Substantia nigra (tissue), 51 donors: ENCODE measurements at places on chromosomes 6 and 20.

DNA sequence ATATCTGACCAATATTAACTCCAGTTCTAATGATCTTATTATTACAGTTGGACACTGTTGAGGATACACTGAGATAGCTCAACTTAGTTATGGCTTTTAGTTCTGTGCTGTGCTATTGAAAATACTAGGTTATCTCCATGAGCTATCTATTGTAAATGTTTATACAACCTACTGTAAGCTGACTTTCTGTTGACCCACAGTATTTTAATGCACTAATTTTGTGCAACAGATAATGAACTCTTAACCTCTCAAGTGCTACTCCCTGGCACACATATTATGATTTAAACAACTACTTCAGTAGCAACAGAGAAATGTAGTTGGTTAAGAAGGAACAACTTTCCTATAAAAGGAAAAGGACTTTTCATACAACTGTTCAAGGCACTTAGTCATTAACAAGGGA, 5.2 kb upstream of the MMS22L start:
- DNase-seq: no peak

DNA sequence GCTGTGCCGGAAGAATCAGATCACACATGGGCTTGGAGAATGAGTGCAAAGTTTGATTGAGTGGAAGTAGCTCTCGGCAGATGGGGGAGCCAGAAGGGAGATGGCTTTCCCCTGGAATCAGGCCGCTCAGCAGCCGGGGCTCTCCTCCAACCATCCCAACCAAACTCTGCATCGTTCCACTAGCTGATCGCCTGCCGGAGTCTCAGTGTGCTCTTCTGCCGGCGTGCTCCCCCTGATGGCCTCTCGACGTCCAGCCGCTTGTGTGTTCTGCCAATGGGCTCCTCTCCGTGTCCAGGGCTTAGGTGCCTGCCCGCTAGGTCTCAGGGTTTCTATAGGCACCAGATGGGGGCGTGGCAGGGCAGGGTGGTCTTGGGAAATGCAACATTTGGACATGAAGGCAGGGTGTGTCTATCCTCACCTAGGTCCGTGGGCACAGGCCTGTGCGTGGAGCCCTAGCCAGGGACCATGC, 4.9 kb upstream of the BIRC7 start:
- DNase-seq: peak; percentile 17

DNA sequence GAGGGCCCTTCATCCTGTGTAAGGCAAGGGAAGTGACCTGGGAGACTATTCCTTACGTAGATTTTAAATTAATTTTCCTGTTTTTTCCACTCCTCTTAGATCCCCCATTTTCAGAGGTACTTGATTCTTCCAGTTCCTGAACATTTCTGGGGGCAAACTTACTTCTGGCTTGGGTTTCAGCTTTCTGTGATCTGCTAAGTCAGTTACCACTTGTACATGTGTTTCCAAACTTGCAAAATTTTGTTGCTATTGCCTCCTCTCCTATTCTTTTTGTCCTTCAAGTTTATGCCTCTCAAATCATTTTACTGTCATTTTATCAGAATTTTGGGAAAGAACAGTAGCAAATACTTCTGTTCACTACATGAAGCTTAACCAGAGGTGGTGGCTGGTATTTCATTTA, 81.2 kb downstream of the QRSL1 start:
- DNase-seq: no peak

- no peak for DNase-seq
Measured at GRCh38 chr20:3068075-3068474, 3.3 kb upstream of the OXT start.

- no peak for DNase-seq
Measured at GRCh38 chr6:164039954-164040375, 625.4 kb downstream of the QKI start.

- no peak for DNase-seq
Measured at GRCh38 chr6:4907602-4908001, 96.2 kb downstream of the RPP40 start.
